ENCODE measurements at places on chromosomes 11 and 22. TPM values are rescaled to one million over a fixed set of nuclear protein-coding genes. Genes with fewer than 3 reads are reported as not detected.

Gene DDI1
- not detected for total RNA-seq

Gene MS4A4A
- 16.3 TPM for total RNA-seq

Gene GPHA2
- 18.5 TPM for total RNA-seq

Gene BDNF
- not detected for total RNA-seq

- no peak for DNase-seq
Measured at GRCh38 chr22:44543781-44544477, 45.9 kb upstream of the RTL6 start.

DNA sequence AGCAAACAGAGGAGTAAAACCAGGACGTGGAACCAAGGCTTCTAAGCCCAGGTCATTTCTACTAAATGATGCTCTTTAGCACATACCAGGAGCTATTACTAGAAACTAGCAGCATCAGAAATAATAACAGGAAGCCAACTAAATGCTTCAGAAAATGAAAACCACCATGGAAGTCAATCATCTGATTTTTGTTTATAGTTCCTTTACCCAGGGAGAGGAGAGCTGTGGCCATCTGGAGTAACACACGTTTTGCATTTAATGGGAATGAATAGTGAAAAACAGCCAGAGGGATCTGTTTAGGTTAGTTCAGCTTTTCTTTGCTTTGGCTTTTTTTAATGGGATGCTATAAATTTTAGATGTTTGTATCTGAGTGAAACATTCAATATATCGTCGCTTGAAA lies 250.7 kb upstream of the ARHGAP20 start:
- DNase-seq: no peak

- no peak for DNase-seq
Measured at GRCh38 chr11:131746201-131746600, 375.8 kb downstream of the NTM start.

DNA sequence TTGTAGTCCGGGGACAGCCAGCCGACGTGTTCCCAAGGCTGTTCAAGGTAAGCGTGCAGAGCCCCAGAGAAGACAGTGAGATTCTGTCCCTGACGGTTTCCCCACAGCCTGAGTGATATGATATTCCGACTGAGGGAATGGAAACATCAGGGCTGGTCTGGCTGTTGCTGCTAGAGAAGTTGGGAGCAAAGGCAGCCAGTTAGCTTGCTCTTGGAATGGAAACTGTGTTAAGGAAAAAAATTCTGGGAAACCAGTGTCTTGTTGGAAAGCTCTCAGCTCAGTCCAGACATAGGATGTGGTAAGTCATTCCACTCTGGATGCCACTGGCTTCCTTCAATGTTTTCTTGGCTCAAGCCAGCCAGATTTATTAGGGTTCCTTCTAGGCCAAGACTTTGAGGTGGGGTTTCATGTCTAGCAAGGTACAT lies 8.8 kb downstream of the CRY2 start:
- no peak for DNase-seq

- DNase-seq: no peak
Measured at GRCh38 chr11:7030836-7031235, 10.6 kb downstream of the NLRP14 start.

DNA sequence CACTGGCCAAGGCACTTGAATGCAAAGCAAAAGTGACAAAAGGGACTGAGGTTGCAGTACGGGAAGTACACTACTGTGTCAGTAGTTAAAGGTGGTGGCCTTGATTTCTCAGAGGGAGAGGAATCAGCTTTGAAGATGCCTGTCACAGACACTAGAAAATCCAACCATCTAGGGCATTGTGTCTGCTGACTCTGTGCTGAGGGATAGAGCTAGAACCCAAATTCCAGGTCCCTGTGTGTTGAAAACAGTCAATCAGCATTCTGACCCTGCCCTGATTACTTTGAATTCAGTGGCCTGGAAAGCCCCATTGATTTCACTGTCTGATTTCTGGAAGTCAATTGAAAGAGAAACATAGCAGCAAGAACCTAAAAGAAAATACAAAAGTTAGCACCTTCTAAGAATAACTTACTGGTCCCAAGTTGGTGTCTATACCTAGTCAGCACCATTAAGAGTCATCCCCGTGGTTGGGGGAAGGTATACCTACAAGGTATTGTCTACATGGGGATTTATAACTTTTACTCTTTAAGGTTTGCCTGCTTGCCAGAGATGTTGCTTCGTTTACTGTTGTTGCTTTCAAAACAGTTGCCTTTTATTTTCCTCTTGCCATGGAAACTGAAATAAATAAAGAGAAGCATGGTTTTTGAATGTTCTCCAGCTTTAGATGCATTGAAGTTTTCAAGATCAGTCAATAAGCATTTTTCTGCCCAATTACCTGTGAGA lies 97.3 kb downstream of the PDHX start:
- no peak for DNase-seq

DNA sequence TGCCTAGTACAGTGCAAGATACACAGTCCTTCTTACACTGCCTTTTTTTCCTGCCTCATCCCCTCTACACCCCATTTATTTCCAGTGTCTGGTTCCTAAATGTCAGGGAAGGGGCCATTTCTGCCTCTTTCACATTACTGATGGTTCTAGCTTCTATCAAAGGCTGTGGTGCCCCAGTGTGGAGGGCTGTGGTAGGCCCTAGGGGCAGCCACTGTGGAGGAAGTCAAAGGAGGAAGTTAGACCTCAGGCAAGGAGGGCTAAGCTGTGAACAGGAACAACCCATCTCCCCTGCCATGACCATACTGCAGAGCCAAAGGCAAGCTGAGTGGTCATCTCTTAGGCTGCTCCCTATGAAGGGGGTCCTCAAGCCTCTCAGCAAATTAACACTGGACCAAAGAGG lies 81.9 kb upstream of the CRTAM start:
- DNase-seq: no peak

DNA sequence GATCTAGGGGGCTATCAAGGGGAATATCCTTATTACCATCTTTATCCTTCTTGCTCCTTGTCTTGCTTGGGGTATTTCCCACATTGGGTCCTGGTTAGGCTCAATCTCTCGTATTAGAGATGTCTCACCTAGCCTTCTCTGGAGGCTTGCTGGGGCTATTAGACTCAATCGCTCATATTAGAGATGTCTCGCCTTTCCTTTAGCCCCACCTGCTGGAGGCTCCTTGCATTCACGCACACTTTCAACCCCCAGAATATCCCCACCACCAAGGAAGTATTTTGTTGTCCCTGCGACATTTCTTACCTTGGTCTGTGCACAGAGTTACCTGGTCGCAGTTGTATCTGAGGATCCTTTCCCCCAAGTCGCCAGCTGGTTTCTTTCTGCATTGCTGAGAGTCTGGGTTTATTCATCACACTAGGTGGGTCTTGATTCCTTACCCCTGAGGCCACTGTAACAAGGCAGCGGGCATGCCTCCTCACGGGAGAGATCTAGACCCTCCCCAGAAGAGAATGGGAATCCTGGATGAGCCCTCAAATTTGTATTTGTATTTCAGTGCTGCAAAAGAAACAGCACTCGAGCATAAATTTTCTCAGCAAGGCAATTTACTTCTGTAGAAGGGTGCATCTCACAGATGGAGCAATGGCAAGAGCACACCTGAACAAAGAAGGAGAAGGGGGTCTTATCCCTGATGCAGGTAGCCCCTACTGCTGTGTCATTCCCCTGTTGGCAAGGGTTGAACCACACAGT lies 15.9 kb upstream of the HYLS1 start:
- peak; percentile 48 for DNase-seq

GRCh38 chr11:69122630-69123431 lies 32.9 kb upstream of the SMIM38 start:
- DNase-seq: peak; percentile 84

DNA sequence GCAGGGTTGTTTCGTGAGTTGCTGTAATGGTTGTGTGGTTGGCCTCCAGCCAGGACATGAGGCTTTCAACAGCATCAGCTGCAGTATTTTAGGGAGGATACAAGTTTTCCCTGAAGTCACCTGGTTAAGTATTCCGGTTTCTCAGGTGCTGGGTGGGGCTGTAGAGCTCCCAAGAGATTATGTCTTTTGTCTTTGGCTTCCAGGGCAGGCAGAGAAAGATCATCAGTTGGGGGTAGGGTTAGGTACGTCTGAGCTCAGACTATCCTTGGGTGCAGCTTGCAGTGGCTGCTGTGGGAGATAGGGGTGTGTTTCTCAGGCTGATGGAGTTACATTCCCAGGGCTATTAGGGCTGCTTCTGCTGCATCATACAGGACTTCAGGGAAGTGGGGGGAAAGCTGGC lies 47.5 kb upstream of the MRGPRX1 start:
- no peak for DNase-seq

GRCh38 chr11:94884376-94884775 lies 89.0 kb downstream of the CWC15 start:
- DNase-seq: no peak

GRCh38 chr22:37016134-37016910 lies 2.9 kb downstream of the TST start:
- DNase-seq: no peak

Measured in body of pancreas (tissue), 4 donors.